AG04450 (cell line): ENCODE measurements at places on chromosomes 5 and 9. TPM values are rescaled to one million over a fixed set of nuclear protein-coding genes. Genes with fewer than 3 reads are reported as not detected.

B4GALT7 gene
- polyA plus RNA-seq: 18.3 and 26.2 TPM in 2 replicates

GRCh38 chr9:90805006-90805996 is 3.7 kb downstream of the SYK start:
- no peak for DNase-seq

RLN2 gene
- polyA plus RNA-seq: not detected in 2 replicates

PCDHGB3 gene
- 3.6 and 4.3 TPM in 2 replicates for polyA plus RNA-seq

ARSI gene
- polyA plus RNA-seq: 11.3 and 15.8 TPM in 2 replicates

- DNase-seq: no peak
Observed at GRCh38 chr9:25691786-25692185, 13.5 kb upstream of the TUSC1 start.
